Hematopoietic multipotent progenitor cell treated with erythropoietin and hydrocortisone succinate and interleukin-3 and kit ligand, for 8 days (in vitro differentiated cells): ENCODE measurements at places on chromosomes 1 and 21.

DNA sequence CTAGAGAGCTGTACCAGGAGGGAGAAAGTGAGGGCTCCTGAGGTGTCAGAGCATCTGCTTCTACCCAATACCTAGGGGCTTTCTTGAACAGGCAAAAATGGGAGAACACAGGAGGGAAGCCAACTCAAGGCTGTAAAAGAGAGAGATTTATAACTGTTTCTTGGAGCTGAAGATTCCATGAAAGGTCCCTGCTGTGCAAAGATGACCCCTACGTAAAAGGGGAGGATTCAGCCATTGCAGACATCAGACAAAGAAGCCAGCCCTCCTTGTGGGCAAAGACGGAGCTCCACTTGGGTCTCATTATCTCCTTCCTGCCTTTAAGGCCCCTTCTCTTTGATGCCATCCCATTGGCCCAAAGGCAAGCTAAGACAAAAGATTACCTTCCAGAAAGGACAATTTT lies 524.1 kb upstream of the CAMK1G start:
- no peak for DNase-seq

DNA sequence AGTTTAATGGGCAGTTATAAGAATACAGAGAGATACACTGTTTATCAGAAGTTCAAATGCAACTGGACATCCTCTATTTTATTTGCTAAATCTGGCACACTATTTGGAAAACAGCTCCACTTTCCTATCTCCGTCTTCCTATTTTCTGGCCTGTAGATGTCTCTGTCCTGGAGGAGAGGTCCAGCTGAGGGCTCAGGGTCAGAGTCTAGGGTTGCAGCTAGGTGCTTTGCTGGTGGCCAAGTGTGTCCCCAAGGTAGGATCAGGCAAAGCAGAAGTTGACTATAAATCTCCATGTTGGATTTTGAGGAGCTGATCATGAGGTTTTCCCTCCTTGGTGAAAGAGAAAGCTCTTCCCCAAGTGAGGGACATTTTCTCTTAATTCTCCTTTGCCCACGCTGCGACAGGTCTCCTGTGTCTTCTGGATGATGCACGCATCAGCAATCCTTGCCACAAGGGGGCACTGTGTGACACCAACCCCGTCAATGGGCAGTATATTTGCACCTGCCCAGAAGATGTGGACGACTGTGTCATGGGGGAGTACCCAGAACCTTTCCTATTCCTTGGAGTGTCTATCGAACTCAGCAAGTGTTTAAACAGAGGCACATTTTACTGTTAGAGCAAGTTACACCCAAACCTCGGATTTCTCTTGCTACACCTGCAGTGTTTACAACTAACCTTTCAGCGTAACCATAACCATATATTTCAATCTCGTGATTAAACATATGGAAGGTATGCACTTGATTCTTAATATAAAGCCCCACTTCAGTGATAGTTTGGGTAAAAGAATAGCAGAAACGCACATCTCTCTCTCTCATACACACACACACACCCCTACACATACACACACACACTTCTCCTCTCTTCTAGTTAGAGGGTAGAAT lies 10.2 kb downstream of the ADAM30 start:
- peak; percentile 76 for DNase-seq

DNA sequence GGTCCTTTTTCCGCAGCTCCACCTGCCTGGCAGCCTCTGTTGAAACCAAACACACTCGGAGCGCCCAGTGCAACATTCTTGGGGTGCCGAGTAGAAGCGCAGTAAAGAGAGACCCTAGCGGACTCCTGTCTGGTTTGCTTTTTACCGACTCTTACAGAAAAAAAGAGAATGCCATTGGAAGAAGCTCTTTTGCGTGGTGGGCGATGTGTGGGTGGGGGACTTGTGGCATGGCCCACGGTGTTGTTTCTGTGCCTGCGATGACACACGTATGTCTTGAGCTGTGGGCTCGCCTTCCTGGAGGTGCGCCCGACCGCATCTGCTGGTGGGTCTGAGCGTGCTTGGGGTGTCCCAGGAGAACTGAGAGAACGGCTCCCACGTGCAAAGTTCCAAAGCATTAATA lies 7.3 kb upstream of the BARHL2 start:
- no peak for DNase-seq

DNA sequence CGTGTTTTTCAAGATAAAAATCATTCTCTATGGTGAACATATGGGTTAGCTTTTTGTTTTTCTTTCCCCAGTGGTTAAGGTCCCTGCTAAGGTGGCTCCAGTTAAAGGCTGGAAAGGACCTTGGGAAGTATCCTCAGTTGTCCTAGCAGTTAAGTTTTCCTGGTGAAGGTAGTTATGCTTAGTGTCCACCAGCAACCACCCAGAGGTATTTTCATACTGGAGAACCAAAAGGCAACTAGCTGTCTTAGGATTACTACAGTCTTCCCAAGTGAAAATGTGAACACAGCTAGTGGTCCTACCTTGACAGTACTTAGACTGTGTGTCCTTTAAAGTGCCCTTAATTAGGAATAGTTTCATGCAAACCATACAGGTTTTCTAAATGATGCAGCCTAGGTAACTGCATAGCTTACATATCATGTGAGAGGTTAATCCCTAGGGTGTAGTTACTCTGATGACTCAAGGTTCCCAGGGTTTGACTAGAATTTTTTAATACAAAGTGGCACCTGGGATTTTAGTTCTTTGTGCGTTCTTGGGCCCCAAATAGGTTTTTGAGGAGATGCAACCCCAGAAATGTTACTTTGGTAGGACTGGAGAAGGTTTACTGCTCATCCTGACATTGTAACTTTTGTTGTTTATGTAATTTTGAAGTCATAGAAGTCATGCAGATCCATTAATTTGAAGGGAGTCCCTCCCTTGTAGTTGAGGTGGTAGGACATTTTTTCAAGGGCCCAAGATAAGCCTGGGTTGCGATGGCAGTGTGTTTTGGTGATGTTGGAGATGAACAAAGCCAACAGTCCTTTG lies 36.5 kb downstream of the YY1AP1 start:
- no peak for DNase-seq

DNA sequence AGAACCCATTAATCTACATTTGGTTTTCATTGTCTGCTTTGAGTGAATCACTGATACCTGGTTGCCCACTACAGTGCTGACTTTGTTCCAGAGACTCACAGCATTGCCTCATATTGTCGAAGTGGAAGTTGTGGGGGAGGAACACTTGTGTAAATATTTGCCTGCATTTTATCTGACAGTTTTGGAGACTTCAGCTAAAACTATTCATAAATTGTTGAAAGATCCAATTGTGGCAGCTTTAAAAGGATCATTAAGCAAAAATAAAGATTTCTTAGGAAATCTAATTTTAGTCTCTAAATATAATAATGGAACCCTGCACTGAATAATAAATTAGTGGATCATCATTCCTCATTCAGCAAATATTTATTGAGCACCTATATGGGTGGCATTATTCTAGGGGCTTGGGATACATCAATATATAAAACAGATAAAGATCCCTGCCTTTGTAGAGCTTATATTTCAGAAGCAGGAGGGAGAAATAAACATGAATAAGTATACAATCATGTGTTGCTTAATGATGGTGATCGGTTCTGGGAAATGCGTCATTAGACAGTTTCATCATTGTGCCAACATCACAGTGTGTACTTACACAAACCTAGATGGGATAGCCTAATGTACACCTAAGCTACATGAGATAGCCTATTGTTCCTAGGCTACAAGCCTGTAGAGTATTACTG lies 73.5 kb downstream of the OSBPL9 start:
- no peak for DNase-seq

- no peak for DNase-seq
These were observed 306.4 kb downstream of the RPS6KC1 start for GRCh38 chr1:213357403-213357802.

DNA sequence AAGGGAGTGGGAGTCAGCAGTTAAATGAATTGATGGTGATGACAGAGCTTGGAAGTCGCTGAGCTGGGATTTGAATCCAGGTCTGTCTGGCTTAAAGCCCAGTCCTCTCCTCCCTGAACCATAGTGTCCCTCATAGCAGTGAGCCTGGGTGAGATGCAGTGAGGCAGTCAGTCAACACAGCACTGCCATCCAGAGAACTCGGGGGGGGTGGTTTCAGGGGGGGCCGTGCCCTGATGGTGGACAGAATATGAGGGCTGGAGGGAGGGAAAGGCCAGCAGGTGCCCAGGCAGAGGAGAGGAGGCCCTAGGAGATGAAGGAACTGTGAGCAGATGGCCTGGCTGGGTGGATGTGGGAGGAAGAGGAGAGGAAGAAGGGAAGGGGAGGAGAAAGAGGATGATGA lies 405.6 kb downstream of the PTPRU start:
- no peak for DNase-seq

DNA sequence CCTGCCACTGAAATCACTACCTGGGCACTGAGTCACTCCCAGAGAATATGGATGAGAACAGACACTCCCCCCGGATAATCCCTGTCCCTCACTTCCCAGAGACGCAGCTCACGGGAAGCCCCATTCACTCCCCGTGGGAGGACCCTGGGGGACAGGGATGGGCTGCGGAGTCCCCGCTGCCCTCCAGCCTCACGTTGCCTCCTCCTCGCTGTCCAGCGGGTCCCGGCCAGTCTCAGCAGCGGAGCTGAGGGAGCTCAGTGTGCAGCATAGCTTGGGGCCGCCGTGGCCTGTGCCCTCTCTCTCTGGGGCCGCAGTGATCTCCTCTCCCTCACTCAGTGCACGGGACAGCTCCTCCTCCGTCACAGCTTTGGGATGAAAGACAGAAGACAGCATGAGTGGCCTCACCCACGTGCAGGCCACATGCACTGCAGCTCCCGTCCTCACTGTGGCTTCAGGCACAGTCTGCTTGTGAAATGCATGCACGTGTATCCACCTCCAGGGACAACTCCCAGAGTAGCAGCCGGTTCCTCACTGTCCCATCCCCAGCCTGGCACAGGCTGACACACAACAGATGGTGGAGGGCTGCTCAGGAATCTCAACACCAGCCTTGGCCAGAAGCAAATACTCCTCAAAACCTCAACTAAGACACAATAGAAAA lies 7.4 kb downstream of the CFAP410 start:
- DNase-seq: no peak

GRCh38 chr1:74673351-74674111 lies at the start of gene ERICH3:
TSS of gene ERICH3 (minus strand) at chr1:74673792. CDS start at chr1:74673519, 273 bp downstream.
- DNase-seq: no peak

GRCh38 chr1:41320895-41321676 lies 40.1 kb upstream of the FOXO6 start:
- DNase-seq: no peak

GRCh38 chr1:4794020-4794780 lies 139.8 kb downstream of the AJAP1 start:
- DNase-seq: no peak

DNA sequence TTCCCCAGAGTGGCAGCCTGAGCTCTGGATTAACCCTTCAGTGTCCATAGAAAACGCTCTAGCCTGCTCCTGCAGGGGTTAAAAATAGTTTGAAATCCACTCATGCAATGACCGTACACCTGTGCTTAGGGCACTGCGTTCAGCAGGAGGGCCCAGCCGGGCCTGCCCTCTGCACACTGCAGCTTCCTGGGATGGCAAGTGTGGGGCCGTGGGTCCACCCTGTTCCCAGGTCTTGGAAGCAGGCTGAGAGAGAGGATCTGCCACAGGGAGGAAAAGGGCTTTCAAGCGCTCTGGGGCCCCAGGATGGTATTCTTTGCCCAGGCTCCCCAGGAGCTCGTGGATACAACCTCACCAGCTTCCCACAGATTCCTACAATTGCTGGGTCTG lies 1.5 kb upstream of the S100B start:
- DNase-seq: no peak

- DNase-seq: no peak
These were observed 188.9 kb upstream of the TMEM51 start for GRCh38 chr1:14964711-14965055.

DNA sequence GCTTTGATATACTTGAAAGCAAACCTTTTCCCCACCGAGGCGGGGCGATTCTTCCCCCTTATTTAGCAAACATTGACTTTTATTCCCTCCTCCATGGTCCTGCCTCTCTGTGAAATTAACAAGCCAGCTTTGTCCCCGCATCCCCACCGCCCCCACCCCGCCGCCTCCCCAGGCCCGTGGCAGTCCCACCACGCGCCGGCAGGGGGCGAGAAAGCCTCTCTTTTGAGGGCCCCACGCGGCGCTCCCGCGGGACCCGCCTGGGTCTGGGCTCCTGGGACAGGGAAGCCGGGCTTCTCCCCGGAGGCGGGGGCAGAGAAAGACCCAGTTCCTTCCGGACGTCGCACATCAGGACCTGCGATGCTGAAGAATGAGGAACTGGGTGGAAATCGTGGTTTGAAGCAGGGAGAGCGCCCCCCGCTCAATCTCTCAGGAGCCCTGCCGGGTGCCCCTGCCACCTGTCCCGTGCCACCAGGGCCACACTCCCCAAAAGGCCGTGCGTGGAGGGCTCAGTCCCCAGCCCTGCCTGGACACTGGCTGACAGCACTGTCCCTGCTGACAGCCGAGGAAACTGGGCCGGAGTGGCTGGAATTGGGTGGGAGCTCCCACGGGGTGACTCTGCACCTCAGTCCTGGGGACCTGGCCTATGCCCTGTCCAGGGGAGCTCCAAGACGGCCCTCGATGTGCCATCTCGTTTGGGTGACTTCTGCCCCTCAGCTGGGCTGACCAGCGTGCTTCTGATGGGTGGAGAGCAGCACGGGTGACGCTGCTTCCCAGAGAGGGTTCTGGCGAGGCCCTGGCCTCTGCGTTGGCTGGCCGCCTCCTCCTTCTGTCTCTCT lies 8.6 kb upstream of the ACTRT2 start:
- peak; percentile 10 for DNase-seq

GRCh38 chr1:55287723-55288122 lies 72.6 kb upstream of the USP24 start:
- no peak for DNase-seq

DNA sequence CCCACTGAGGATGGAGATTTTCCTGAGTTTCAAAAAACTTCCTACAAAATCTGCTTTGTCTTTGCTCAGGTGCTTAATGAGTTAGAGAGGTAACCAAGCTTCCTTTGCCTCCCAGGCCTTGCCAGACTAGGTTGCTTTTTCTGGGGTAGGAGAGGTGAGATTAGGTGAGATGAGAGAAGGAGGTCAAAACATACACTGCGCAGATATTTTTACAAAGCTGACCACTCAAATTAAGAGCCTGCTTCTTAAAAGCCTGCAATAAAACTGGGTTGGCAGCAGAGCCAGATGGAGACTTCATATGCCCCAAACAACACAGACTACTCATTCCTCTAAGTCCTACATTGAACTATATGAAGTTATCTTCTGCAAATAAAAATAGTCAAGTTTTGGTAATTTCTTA lies 352.5 kb downstream of the NUF2 start:
- no peak for DNase-seq

- no peak for DNase-seq
These were observed 894 bp upstream of the TSEN15 start for GRCh38 chr1:184050636-184051035.

DNA sequence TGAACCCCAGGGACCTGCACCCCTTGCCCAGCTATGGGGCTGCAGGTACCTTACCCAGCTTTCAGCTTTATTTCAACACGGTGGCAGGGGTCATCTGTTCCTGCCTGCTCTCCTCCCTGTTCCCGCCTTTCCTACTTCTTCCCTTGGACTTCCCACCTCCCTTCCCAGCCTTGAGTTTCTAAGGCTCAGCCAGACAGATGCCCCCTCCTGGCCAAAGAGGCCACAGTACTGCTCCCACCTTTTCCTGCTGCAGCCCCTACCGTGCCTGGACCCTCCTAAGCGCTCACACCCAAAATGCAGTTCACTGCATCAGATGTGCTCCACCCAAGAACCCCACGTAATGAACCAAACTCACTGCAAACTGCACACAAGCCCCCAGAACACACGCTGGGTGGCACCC lies 7.7 kb downstream of the NOC2L start:
- no peak for DNase-seq
